ENCODE measurements at places on chromosomes 7 and 10.
A peak's percentile ranks its signal among the peaks of the same experiment; 100 is the strongest.

DNA sequence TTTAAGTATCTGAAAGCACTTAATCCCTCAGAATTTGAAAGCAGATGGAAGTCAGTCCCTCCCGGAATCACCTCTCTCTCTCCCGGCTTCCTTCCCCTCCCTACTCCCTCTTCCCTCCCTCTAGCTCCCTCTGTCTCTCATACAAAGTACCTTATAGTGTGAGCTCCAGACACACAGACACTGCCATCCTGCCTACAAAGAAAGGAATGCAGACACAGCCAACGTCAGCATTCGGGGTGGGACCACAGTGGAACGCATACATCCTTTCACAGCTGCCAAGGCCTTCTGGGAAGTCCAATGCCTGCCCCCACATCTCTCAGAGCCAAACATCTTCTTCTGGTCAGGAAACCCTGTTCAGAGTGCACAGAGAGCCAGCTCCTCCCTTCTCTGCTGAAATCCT is 9.3 kb downstream of the NOD1 start:
- no peak for DNase-seq

DNA sequence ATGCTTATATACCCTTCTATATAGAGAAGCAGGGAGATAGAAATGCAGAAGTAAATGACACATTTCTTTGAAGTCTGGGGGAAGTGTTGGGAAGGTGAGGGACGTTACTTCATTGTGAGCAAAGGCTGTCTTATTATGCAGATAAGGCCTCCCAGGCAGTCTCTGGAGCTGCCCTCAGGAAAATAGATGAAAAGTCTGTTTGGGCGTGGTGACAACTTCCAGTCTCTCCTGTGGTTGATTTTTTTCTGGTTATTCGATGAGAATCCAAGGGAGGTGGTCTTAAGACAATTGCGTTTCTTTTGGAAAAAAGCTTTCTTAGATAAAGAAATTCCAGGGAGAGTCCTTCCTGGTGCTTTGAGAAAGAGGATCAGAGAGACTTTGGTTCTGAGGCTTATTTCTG is 84.0 kb downstream of the NEUROD6 start:
- no peak for DNase-seq

DNA sequence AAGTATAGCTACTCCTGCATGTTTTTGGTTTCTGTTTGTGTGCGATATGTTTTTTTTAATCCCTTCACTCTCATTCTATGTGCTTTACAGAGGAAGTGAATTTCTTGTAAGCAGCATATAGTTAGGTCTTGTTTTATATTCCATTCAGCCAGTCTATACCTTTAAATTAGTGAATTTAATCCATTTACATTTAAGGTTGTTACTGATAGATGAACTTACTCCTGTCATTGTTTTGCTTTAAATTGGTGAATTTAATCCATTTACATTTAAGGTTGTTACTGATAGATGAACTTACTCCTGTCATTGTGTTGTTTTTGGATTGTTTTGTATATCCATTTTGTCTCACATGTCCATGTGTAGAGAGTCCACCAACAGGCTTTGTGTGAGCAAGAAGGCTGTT is 11.1 kb downstream of the GIMAP8 start:
- DNase-seq: no peak

GRCh38 chr7:103094102-103094501 is 19.2 kb downstream of the ARMC10 start:
- peak; percentile 57 for DNase-seq

DNA sequence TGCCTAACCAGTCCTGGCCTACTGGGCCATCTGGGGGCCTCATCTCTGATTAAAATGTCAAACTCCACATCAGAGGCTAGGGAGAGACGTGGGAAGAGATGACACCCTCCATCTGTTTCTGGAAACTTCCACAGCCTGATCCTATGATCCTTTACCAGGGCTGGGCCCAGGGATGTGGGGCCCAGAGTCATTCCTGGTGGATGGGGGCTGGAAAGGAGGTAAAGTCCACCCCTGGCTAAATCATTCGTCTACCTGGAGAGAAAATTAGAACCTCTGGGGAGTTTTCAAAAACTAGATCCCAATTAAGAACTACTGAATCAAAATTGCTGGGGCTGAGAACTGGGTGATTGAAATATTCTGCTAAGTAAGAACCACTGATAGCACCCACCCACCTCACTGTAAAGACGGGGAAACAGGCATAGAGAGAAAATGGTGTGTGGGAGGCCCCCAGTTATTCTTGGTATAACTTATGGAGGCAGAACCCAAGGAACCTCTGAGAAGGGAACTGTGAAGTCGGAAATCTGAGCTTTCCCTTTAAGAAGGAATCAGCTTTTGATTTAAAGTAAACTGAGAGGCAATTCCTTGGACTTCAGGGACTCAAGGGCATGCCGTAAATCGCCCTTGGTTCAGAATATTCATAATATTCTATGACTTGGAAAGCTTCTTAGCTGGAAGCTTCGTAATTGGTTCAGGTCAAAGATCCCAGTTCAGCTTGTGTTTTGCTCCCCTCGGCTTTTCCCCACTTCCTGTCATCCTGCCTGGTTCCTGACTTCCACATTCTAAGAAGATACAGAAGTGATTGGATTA is 53.1 kb downstream of the PRKAG2 start:
- DNase-seq: no peak

DNA sequence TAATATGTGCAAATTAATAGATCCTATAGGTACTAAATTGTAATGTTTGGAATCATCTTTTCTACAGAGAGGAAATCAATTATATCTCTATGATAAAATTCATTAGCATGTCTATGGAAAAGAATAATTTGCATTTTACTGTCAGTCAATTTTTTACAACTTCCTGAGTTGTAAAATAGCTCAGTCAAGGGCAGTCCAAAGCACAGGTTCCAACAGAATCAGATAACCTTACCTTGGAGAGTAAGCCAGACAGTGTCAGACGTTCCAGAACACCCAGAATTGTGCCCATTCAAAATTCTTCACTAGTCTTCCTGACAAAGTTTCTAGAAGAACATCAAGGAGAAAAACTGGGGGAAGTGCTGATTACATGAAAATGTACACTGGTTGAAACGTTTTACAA is 31.1 kb upstream of the IMMP2L start:
- no peak for DNase-seq

GRCh38 chr10:72069751-72070526 is 18.4 kb downstream of the SPOCK2 start:
- DNase-seq: peak; percentile 8

DNA sequence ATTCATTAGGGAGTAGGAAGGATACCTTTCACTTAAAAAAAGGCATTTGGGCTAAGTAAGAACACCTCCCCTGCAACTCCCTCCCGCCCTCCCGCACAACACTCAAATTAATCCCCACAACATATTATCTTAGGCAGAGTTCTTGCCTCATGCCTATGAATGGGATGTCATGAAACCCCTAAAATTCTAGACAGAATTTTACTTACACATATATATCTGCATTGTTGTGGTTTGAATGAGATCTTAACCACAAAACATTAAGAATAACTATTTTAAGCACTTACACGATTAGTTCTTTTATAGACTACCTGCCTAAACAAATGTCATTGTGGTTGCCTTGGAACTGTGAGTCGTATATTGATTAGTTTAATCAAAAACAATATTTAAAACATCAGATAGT is 4.5 kb upstream of the ITGB1 start:
- DNase-seq: no peak

GRCh38 chr10:22253580-22253882 is 35.7 kb upstream of the EBLN1 start:
- peak; percentile 52 for DNase-seq

- no peak for DNase-seq
These were observed 55.1 kb downstream of the CUBN start for GRCh38 chr10:17074541-17074847.

DNA sequence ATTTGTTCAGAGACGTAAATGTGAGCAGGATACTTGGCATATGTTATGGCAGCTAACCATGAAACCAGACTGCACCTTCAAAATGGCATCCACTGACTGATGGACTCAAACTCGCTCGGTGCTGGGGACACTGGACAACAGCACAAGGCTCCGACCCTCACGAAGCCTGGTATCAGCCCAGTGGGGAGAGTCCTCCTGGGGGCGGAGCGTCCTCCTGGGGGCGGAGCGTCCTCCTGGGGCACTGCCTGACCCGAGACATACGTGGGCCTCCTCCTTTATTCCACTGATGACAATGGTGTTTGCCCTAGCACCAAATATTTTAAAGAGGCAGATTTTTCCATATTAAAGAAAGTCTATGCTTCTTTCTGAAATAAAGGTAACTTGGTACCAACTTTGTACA is 39.5 kb downstream of the ESYT2 start:
- no peak for DNase-seq

DNA sequence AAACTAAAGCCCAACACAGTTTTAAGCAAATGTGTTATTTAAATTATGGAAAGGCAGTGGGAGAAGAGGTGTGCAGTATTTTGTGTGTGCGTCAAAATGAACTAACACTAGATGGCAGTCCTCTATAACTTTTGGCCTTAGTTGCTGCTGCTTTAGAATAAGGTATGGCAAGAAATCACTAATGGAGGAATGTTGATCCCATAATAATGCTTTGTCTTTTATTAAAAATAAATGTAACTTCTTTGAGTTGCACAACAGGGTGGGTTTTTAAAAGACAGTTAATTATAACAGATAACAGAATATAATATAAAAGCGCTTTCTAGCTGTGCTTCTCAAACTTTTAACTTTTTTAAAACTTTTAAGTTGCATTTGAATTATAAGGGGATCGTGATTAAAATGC is 56.4 kb downstream of the BBS9 start:
- peak; percentile 63 for DNase-seq

DNA sequence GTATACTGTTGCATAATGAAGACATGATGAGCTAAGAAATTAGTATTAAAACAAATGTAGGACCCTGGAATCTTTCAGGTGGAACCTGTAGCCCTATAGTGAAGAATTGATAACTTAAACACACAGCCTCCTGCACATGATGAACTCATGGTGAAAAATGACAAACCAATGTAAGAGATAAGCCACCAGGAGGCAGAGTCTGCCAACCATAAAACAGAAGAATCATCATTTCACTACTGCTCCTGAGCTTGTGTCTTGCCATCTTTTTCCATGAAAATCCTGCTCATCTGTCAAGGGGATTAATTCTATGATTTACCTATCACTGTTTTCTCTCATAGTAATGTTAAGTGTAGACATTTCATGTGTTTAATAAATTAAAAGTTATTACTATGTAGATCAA is 363.9 kb downstream of the MALRD1 start:
- peak; percentile 22 for DNase-seq

GRCh38 chr7:7426676-7427075 is 109.0 kb downstream of the COL28A1 start:
- no peak for DNase-seq

DNA sequence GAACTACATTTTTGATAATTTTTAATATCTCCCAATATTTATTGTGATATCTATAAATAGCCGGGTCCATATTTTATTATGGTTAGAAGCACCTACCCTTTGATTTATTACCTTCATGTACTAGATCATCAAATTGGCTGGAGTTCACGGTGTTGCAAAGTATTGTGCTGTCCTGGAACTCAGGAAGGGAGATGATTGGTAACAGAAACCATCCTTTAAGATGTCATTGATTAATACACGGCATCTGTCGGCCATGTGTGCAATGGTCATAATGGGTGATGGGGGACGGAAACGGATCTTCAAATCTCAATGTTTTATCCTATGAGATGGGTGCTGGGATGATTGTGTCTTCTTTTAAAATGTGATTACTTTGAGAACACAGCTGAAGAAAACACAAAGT is 157.0 kb downstream of the NEBL start:
- DNase-seq: no peak

DNA sequence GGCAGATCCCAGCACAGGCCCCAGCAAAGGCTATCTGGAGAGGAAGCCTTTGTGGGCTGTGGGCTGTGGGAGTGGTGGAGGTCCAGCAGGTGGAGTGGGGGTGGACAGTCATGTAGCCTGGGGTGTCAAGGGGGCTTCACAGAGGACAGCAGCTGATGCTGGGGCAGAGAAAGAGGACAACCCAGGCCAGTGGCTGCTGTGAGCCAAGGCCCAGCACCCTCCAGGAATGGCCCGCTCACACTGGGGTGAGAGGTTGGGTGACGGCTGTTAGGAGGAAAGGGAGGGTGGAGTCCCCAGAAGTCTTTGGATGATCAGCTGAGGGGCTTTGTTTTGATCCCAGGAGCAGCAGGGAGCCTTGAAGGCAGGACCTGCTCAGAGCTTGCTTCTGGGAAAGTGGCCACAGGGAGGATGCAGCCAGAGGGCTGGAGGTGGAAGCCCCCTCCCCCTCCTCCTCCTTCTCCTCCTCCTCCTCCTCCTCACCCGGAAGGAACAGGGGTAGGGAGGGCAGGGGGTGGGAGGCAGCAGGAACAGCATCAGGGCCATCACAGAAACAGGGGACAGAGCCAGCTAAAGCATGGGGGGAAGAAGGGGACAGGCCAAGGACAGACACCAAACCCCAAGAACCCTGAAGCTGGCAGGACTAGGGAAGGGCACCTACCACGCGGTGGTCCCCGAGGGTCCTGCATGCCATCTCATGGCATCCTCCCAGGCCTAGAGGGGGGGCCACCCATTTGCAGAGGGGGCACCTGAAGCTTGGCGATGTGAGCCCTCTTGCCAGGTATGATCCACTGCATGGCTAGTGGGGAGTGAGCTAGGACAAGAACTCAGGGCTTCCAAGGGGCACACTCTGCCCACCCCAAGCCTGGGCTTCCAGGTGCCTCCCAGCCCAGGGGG is 144.9 kb downstream of the GRID1 start:
- DNase-seq: no peak

- DNase-seq: peak; percentile 68
These were observed 238.0 kb upstream of the INHBA start for GRCh38 chr7:41940760-41941343.

- peak; percentile 85 for DNase-seq
These were observed 119.6 kb downstream of the KLF6 start for GRCh38 chr10:3665316-3665908.

GRCh38 chr7:3280946-3281656 is 20.0 kb upstream of the SDK1 start:
- no peak for DNase-seq

- no peak for DNase-seq
These were observed 63.7 kb downstream of the TRUB1 start for GRCh38 chr10:115001506-115002381.

DNA sequence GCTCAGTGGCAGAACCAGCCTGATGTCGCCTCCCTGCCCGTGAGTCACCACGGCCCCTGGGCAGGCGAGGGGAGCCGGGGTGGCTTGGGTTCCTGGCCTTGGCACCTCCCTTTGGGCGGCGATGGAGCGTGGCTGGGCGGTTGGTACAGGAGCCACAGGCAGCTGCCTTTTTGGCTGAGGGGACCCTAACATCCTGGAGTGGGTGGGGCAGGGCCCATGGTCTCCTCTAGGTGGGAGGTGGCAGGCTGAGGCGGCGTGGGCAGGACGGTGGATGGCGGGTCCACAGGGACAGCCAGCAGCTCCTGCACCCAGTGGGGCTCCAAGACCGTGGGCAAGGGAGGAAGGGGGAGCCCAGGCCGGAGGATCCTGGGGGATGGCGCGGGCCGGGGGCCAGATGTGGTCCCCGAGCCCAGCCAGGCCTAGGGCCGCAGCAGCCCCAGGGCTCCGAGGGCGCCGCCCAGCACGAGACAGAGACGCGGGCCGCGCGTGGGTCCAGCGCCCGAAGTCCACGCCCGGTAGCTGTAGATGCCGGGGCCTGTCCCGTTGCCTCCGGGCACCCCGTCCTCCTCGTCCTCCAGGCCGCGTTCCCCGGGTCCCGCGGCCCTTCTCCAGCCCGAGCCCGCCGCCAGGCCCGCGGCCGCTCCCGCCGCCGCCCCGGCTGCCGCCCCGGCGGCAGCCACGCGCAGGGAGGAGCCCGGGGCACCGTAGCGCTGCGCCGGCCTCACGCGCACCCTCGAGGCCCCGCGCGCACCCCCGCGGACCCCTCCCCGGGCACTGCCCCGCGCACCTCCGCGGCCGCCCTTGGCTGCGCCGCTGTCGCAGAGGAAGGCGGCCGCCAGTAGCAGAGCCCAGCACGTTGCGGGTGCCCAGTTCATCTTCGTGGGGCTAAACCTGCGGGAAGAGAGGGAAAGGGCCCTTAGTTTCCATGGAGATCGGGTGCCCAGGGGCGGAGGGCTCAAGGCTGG is 1.3 kb downstream of the SPRN start:
- DNase-seq: no peak

All from hematopoietic multipotent progenitor cell treated with erythropoietin and hydrocortisone succinate and interleukin-3 and kit ligand, for 8 days (in vitro differentiated cells).